Stromal cell of bone marrow (primary cell): ENCODE measurements at places on chromosomes 16 and 17.
A peak's percentile ranks its signal among the peaks of the same experiment; 100 is the strongest.

DNA sequence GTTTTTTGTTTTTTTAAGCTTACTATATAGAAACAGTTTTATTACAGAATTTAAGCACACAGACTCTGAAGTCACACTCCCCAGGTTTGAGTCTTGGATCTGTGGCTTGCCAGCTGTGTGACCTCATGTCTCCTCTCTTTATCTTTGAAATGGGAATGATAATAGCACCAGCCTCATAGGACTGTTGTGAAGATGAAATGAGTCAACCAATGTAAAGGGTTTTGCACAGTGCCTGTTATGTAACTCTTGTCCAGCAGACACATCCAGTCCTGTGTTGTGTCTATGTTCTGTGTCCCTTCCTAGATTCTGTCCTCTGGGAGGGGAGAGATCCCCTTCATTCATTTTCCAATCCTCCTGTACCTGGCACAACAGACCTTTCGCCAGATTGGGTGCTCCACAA is 3.1 kb upstream of the CPD start:
- no peak for DNase-seq

DNA sequence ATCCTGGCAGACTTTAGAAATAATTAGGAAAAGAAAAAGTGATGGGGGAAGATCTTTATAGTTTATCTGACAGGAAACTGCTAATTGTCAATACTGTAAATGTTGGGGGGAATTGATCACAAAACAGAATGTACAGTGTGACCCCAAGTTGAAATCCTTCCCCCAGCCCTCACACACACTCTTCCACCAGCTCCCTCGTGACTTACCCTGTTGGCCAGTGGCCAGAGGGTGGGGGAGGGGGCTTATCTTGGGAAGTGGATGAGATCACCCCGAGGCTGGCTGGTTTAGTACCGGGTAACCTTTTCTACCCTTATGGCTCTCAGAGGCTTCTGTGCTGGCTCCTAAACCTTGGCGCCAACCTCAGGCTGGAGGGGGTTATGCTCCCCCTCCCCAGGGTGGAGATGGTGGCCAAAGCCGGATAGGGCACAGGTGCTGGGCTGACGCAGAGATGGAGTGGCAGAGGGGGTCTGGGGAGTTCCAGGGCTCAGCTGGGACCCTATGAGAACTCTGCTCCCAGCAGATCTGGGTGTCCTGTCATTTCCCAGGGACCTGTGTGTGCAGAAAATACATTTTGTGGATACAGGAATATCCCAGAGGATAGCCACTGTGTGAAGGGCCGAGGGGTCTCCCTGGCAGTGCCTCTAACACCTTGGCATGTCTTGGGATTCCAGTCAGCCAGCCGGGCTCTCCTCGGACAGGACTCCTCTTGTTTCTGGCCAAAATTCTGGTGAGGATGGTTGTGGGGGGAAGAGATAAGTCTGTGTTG is 18.6 kb downstream of the CDH16 start:
- peak; percentile 35 for DNase-seq

- no peak for DNase-seq
Observed at GRCh38 chr16:9225527-9226316, 134.3 kb downstream of the HAPSTR1 start.

- no peak for DNase-seq
Observed at GRCh38 chr17:62687997-62688396, 60.5 kb downstream of the MRC2 start.

- DNase-seq, result no peak
Observed at GRCh38 chr17:42917236-42917603, 16.6 kb downstream of the G6PC1 start.

DNA sequence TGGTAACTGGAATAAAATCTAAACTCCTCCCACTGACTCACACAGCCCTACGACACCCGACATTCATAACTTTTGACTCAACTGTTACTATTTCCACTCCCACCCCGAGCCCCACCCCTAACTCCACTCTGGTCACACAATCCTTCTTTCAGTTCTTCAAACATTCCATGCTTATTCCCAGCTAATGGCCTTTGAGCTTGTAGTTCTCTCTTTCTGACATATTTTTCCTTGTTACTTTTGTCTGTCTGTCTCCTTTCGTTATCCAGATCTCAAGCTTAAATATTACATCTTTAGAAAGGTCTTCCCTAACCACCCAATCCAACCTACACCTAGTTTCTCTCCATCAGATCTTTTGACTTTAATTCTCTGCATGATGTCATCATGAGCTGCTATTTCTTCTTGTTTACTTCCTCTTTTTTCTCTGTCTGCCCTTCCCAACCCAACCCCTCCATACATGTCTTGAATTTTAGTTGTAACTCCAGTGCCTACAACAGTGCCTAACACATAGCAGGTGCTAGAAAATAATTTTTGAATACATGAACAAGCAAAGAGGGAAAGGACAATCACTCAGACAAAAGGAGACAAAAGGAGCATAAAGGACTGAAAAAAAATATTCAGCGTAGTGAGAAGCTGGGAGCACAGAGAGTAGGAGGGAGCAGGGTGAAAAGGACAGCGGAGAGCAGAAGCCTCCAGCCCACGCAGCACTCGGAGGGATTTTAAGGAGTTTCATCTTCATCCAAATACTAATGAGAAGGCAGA is 65.2 kb upstream of the SMIM36 start:
- DNase-seq, result peak; percentile 85

DNA sequence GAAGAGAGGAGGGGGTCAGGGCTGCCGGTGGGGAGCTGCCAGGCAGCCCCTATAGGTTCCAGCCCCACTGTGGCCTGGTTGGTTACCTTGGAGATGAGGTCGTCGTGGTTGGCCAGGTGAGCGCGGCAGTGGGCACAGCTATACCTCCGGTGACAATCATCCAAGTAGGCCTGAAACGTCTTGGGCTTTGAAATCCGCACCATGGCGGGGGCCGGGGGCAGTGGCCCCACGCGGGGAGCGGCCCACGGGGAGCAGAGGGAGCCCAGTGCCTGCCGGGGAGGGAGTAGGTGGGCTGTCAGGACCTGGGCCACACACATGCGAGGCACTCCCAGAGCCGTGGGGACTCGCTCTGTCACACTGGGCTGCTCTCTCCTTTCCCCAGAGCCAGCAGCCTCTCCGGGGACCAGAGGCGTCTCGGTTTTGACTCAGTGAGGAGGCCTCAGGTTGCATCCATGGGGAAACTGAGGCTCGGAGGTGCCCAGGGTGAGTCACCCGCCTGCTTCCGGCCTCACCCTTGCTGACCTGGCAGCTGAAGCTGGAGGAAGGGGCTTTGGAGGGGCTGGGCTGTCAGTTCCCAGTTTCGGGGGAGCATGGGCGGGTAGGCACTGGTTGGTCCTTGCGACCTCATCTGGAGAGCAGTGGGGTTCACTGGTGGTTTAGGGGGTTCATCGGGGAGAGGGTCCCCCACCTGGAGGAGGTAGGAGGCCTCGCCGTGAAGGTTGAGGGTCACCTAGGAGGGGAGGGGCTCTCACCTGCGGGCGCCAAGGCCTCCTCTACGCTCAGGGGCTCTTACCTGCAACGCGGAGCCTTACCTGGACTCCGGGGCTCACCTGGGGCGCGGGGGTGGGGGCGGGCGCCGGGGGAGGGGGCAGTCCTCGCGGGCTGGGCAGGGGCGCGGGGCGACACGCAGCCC is 591 bp downstream of the YPEL3 start:
- no peak for DNase-seq

GRCh38 chr17:48137656-48138055 is 30.1 kb downstream of the SNX11 start:
- no peak for DNase-seq

DNA sequence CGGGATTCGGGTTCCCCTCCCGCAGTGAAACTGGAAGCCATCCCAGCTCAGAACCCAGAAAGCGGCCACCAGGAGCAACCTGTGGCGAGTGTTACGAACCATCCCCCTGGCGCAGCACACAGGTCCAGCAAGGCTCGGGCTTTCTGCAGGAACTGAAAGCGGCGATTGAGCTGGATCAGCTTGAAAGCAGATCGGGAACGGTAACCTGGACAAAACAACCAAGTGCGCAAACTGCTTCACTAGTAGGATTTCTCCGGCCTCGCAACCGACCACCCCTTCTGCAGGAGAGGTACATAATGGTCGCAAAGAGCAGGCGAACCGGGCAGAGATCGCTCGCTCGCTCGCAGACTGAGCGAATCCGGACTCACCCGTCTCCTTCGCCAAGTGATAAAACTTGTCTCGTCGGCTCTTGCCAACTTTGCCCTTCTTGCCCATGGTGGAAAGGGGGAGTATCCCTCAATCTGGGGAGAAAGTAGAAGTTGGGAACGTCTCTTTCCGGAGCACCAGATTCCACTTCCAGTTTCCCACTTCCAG is 696 bp upstream of the PSMC5 start:
- DNase-seq, result no peak

DNA sequence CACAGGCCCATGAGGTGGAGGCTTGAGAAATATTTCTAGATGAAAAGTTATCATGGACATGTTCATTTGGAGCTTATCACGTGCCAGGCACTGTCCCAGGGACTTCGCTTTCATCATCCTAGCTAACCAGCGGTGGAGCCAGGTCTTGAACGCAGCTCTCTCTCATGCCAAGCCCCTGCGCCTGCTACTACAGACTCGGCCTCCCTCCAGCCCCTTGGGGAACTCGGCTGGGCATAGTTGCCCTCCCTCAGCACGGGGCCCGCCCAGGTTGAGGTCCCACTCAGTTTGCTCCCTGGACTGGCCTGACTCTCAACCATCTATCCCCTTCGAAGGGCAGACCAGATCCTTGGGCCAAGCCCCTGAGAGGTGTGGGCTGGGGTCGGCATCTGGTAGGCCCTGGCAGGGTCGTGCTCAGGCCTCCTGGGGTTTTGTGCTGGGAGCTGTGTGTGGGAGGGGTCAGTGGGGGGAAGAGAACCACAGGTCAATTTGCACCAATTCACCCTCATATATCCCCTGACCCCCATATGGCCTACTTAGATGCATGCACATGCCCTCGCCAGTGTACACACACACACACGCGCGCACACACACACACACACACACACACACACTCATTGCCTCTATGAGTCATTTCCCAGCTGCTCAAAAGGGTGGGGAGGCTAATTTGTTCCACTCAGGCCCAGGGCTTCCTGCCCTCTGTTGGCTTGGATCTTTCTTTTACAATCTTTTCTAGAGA is 12.1 kb upstream of the SCN4A start:
- DNase-seq, result peak; percentile 85

GRCh38 chr16:80253741-80254140 is 287.1 kb upstream of the DYNLRB2 start:
- DNase-seq, result no peak

DNA sequence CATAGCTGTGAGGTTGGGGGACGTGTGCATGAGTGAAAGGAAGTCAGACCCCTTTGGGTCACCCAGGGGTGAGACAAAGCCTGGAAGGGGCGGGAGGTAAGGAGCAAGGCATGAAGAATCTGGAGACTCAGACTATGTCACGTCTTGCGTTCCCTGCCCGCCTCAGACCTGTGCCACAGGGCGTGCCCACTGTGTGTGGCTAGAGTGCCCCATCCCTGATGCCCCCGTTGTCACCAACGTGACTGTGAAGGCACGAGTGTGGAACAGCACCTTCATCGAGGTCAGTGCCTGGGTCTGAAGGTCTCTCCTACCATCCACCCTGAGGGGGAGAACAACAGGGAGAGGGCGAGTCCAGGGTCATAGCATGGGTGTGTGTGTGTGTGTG is 15.1 kb upstream of the PDK2 start:
- no peak for DNase-seq

GRCh38 chr17:6947745-6948144 is 48.1 kb upstream of the ALOX12 start:
- DNase-seq, result no peak

DNA sequence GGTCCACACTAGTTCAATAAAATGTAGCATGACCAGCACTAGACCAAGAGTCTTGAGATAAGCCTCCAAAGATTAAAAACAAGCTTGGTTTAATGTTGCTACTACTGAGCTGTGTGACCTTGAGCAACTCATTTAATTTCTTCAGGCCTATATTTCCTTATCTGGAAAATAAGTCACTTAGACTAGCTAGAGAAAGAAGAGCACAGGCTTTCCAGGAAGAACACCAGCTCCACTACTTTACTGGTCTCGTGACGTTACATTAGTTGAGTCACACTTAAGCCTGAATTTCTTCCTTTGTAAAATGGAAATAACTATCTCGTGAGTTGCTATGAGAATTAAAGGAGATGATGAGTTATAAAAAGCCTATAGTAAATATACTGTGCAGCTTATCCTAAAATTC is 5.4 kb downstream of the HELZ start:
- DNase-seq, result no peak

GRCh38 chr17:79011451-79012147 is 2.0 kb upstream of the CANT1 start:
- peak; percentile 34 for DNase-seq

DNA sequence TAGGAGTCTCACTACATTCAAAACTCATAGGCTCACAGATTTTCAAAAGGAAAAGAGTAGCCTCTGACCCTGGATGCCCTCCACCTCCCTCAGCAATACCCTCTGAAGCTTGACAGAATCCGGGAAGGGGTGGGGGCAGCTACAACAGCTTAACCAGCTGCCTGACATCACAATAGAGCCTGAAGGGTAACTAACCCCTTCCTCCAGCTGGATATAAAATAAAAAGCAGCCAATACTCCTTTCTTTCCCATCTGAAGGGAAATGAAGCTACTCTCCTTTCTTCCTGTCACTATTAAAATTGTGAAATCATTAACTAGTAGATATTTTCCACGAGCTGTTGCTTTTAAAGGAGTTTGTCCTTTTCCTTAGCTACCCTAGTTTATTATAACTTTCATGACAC is 24.0 kb downstream of the USP31 start:
- no peak for DNase-seq

GRCh38 chr16:56481468-56482122 is 30.2 kb downstream of the OGFOD1 start:
- no peak for DNase-seq

GRCh38 chr17:49574945-49575678 is 559 bp upstream of the NXPH3 start:
- DNase-seq, result no peak

- DNase-seq, result no peak
Observed at GRCh38 chr16:4733211-4733742, 794 bp downstream of the ANKS3 start.

GRCh38 chr16:67893743-67894399 is 817 bp downstream of the PSKH1 start:
- no peak for DNase-seq

GRCh38 chr17:29299031-29299430 is 5.1 kb upstream of the NUFIP2 start:
- no peak for DNase-seq

- DNase-seq, result no peak
Observed at GRCh38 chr17:62611728-62612127, 15.7 kb upstream of the MRC2 start.

- no peak for DNase-seq
Observed at GRCh38 chr17:14748036-14748710, 447.3 kb downstream of the HS3ST3B1 start.

GRCh38 chr17:40978575-40979151 is 5.5 kb downstream of the KRT40 start:
- DNase-seq, result no peak

DNA sequence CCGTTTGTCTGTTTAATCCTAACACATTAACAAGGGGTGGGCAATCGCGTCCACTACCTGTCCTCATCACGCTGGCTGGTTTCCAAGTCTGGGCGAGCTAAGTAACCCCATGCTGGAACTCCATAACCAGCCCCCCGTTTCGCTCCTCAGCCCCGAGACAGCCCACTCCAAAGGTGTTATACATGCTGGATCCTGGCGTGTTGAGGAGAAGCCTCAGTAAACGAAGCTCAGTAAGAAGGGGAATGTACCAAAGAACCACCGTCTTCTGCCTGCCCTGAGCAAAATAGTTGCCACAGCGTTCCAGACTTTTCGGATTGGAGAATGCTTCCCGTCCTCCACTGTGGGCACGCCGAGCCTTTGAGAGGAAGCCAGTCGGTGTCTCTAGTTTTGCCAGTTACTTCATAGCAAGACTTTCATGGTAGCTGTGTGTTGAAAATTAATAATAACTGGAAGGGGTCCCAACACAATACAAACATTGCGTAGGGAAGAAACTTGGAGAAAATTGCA is 16.1 kb upstream of the C17orf78 start:
- peak; percentile 3 for DNase-seq
